ENCODE measurements at places on chromosomes 5 and 9.

GRCh38 chr5:119954106-119954505 is 324.7 kb downstream of the FAM170A start:
- no peak for DNase-seq

- DNase-seq, result no peak
Measured at GRCh38 chr5:127561254-127561653, 43.8 kb downstream of the PRRC1 start.

- no peak for DNase-seq
Measured at GRCh38 chr9:92528522-92528849, 7.3 kb downstream of the ECM2 start.

- DNase-seq, result no peak
Measured at GRCh38 chr5:113266913-113267227, 167.9 kb downstream of the TSSK1B start.

- no peak for DNase-seq
Measured at GRCh38 chr5:135042595-135042994, 8.6 kb upstream of the PITX1 start.

DNA sequence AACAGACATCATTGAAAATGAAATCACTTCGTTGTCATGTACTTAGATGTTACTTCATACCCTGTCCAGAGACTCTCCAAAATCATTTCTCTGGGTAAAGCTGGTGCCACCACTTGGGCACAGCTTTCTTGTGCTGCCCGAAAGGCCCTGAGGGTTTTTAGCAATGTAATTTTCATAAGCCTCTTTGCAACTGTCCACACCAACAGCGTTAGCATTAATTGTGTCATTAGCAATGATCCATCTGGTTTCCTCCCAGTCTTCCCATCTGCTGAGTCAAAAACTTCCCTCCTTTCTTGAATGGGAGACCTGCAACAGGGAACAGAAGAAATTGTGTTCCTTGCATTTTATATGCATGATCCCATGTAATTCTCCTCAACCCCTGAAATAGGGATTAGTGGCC is 8.6 kb upstream of the MSX2 start:
- no peak for DNase-seq

DNA sequence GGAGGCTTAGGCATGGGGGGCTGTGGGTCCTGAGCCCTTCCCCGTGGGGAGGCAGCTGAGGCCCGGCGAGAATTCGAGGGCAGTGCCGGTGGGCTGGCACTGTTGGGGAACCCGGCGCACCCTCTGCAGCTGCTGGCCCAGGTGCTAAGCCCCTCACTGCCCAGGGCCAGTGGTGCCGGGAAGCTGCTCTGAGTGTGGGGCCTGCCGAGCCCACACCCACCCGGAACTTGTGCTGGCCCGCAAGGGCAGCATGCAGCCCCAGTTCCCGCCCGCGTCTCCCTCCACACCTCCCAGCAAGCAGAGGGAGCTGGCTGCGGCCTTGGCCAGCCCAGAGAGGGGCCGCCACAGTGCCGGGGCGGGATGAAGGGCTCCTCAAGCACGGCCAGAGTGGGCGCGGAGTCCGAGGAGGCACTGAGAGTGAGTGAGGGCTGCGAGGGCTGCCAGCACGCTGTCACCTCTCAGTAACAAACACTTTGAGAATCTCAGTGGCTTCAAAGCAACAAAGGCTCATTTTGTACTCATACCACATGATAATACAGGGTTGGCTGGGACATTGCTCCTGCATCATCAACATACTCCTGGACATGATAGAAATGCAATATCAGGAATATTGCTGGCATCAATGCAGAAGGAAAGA is 265.7 kb upstream of the ANKRD55 start:
- no peak for DNase-seq

- DNase-seq, result no peak
Measured at GRCh38 chr5:68225188-68225910, 9.8 kb downstream of the PIK3R1 start.

- no peak for DNase-seq
Measured at GRCh38 chr9:134627417-134628353, 13.9 kb upstream of the COL5A1 start.

DNA sequence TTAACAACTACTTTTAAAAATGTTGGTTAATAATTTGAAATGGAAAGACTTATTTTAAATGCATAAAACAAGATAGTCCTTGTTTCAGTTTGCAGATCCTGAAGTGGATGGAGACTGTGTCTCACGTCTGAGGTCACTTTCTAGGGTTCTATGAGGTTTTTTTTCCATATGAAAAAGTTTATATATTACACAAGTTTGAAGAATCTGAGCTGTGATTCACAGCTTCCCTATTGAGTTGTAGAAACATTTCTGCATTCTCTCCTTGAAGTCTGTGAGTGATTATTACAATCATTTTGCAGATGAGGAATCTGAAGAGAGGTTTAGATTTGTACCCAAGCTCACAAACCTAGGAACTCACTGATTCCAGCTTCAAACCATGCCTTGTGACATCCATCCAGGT is 442.5 kb upstream of the KLF4 start:
- DNase-seq, result no peak

DNA sequence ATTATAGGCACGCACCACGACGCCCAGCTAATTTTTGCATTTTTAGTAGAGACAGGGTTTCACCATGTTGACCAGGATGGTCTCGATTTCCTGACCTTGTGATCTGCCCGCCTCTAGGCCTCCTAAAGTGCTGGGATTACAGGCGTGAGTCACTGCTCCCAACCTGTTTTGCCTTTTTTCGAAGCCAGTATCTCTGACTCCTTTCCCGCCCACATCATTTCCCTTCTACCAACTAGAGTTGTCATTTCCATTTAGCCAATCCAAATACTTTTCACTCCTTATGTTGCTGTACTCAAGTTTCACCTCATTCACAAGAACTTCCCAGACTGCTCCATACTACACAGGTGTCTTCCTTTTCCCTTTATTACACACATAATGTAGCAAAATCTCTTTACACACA is 502.6 kb upstream of the CDH6 start:
- DNase-seq, result no peak
